ENCODE measurements at places on chromosomes 7 and 10. TPM values are rescaled to one million over a fixed set of nuclear protein-coding genes. Genes with fewer than 3 reads are reported as not detected.

DNA sequence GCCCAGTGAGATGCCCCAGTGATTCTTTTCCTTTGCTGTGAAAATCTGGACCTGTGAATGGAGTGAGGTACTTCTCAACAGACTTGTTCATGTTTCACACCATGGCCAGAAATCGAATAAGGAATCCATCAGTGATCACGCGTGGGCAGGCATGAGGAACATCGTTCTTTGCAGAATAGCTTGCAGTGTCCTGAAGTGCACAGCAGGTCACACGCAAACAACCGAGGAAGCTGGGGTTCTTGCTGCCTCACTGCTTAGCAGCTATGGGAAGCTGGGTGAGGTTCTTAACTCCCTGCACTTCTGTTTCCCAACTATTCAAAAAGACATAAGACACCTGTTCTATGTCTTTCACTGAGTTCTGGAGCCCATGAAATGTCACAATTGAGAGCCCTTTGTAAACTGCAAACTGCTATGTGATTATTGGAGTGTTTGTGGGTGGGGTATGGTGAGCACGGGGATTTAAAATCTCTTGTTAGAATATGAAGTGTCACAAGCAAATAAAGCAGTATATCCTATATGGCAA, 253.4 kb downstream of the KIAA1217 start:
- no peak for DNase-seq

DNA sequence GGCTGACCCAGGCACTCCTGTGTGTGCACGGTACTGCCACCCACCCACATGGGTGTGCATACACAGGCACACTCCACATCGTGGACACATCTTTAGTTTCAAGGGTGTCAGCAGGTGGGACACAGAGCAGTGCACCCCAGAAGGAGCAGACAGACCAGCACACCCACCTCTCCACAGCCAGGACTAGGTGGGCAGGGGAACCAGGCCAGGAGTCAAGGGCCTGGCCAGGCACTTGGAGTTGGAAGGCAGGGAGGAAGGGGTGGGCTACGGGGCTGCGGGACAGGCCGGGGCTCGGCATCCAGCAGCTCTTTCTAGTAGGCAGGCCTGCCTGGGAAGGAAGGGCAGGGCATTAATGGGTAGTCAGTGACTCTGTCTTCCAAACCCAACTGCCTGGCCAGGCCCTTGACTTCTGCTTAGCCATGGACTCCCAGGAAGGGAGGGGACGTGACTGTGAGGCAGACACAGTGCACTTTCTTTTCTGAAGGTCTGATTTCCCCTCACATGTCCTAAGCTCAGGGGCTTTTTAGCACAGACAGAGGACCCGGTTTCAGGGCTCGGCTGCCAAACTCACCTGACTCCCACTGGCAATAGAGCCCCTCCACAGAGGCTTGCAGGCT, 14.6 kb downstream of the RASGEF1A start:
- no peak for DNase-seq

DNA sequence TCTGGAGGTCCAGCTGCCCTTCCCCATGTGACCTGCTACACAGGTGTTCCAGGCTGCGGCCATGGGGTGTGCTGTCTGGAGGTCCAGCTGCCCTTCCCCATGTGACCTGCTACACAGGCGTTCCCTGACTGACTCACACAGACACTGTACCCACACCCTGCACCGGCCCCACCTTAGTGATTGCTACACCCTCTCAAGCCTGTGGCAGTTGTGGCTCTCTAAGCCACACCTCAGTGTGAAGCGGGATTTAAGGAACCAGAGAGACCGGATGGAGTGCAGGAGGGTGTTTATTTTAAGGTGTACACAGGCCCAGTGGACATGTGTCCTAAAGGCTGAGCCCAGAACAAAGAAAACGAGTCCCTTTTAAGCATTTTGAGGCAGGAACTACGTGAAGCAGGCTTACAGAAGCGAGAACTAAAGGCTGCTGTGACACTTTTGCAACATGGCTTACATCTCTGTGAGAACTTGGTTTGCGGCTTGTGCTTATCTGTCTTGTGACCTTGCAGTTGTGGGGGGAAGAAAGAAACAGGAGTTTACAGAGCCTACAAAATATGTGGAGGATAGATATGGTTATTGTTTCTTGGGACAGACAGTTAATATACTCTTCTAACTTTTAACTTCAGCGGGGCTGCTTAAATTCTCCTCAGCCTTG, 326.4 kb downstream of the PAXIP1 start:
- DNase-seq: no peak

DNA sequence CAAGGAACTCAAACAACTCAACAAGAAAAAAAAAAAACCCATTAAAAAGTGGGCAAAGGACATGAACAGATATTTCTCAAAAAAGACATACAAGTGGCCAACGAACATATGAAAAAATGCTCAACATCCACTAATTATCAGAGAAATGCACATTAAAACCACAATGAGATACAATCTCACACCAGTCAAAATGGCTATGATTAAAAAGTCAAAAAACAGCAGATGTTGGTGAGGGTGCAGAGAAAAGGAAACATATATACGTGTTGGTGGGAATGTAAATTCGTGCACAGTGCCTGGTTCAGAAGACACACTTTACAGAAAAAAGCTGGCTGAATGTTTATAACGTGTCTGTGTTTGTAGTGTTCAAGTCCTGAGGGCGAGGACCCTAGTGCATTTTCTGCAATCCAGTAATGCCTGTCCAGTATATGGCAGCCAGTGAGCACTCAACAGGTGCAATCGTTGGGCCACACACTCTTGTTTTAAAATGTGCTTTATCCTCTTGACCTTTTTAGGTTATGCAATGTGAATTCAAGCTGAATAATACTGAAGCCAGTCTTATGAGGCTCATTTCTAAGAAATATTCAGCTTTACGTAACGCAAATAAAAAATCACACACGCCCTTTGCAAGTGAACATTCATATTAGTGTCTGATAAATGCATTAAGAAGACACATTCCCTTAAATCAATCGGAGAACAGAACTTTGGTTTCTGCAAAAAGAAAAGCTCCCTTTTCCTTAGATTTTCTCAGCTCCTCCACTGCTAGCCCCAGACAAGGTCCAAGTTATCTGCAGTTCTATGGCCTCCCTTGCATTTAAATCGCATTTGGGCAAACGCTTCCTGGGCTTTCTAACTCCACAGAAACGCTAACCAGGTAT, 813 bp upstream of the MTURN start:
- DNase-seq: no peak

- no peak for DNase-seq
These were observed 185.0 kb upstream of the GHITM start for GRCh38 chr10:83954193-83954799.

GDF10 gene
- 12.3 TPM for total RNA-seq

PRSS37 gene
- not detected for total RNA-seq

- DNase-seq: peak; percentile 0
These were observed 1.9 kb downstream of the VIPR2 start for GRCh38 chr7:159142730-159143129.

GRCh38 chr10:109393425-109393824, 529.9 kb downstream of the XPNPEP1 start:
- no peak for DNase-seq

GBF1 gene
- 32.1 TPM for total RNA-seq

GRCh38 chr7:26487780-26488515, 196.3 kb downstream of the SNX10 start:
- DNase-seq: no peak

DNA sequence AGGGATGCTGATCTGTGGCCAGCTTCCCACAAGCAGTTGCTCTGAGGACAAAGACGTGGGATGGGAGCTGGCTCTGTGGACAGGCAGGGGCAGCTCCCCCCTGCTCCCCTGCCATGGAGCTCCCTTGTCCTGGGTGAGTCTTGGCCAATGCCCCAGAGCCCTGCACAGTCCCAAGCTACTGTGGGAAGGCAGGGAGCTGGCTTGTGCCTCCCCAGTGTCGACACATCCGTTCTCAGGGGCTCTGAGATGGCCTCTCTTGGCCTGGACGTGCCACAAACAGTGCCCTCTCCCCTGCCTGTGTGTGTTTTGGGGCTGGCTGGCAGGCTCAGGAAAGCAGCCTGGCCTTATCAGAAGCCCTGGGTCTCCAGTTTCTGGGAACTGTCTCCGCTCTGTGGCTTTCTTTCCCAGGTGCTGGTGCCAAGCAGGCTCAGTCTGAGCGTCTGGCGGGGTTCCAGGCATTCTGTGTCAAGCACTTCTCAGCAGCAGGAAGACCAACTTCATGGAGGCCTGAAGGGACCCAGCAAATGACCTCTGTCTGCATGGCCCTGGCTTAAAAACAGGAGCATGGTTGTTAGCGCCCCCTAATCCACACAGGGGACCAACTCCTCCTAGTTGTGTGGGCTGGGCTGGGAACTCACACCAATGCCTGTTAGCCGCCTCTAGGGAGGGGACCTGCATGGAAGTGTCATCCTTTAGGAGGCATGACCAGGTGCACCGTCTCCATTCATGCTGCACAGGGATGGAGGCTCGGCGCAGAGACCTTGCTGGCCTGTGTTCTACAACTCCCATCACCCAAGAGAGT, 375.2 kb downstream of the RPS24 start:
- DNase-seq: peak; percentile 84

DNA sequence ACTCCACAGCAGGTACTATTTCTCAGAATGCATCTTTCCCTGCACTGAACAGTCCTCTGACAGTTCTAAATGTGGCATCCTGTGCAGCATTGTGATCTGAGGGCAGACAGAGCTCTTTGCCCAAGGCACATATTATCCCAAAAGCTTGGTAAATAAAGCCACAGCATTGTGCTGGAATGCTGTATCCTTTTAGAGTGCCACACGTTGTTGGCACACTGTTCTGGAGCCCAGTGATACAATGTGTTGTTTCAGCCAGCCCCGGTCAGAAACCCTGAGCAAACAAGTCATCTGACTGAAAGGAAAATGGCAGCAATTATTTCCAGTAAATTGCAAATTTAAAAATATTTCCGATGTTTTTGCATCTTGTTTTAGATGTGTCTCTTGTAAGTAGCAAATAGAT, 45.4 kb downstream of the NAMPT start:
- peak; percentile 65 for DNase-seq

DNA sequence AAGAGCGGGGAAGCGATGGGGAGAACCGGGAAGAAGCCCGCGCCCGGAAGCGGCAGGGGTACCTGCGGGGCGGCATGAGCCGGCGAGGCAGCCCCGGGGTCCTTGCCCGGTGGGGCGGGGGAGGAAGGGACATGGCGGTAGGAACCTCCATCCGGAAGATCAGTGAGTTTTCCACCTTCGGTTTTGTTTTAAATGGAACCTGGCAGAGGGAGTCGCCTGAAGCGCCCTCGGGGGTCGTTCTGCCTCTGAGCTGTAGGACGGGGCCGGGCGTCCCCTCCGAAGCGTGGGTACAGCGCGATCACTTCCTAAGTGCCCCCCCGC, 471 bp downstream of the PFKP start:
- no peak for DNase-seq

AKR1B15 gene
- total RNA-seq: 0.33 TPM

ENKUR gene
- not detected for total RNA-seq

CYP2E1 gene
- 0.96 TPM for total RNA-seq

VSTM4 gene
- 8.5 TPM for total RNA-seq

DNA sequence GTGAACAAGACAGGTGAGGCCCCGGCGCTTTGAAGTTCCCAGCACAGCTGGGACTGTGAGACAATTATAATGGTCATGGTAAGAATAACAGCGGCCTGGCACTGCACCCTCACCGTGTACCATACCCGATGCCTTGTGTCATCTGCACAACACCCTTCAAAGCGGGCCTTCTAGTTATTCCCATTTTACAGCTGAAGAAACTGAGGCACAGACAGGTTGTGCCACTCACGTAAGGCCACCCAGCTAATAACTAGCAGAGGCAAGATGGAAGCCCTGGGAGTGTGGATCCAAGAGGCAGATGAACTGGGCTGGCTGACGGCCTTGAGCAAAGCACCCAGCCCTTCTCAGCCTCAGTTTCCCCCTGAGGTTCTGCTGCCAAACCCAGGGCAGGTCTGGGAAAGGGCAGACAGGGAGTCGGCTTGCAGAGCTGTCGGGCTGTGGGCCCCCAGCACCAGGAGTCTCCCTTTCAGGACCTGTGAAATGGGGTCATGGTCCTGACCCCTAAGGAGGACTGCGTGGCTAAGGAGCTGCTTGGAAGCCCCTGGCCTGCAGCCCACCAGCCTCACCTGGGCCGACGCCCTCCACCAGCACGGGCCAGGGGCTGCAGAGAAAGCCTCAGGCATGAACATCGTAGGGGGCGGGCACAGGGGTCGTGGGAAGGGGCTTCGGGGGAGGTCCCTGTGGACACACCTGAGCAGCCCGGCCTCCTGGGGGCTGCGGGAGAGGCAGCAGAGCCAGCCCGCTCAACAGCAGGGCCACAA, 15.3 kb upstream of the LFNG start:
- DNase-seq: no peak

DNA sequence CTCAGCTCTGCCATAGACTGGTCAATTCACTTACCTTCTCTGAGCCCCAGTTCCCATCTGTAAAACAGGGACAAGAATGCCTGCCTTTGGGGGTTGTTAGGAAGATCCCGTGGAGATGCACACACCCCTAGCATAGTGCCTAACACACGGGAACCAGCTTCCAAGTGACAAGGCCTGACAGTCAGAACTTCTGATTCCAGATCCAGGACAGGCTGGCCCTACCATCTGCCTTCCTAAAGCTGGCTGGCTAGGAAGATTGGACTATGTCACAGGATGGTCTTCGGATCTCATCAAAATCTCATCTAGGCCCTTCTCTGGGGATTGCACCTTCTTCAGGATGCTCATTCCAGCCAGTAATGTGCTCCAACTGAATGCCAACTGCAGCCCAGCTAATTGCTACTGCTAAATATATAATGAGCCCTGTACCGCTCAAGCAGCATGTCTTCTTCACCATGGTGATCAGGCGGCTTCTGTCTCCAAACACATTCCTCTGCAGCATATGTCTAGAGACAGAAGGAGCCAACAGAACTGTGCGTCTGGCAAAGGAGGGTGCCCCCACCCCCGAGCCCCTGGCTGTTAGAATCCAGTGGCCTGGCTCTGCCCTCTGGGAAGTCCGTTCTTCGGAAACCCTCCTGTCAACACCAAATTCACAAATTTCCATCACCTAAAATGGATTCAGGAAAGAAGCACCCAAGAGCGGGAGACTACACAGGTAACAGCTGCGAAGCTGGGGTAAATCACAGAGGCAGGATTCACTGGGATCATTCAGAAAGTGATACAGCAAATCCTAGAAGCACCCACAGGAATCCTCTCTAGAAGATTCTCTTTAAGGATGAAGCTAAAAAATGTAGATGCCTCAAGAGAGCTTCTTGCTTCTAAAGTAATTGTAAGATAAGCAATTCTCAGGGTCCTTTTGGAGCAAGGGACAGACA, 142.1 kb upstream of the EEPD1 start:
- DNase-seq: no peak

GRCh38 chr7:85528581-85528980, 341.7 kb upstream of the SEMA3D start:
- no peak for DNase-seq

- DNase-seq: no peak
These were observed 37.4 kb downstream of the AUTS2 start for GRCh38 chr7:69635555-69636185.

SEPTIN7 gene
- total RNA-seq: 166 TPM

GRCh38 chr7:70787771-70788170, 344.2 kb upstream of the GALNT17 start:
- no peak for DNase-seq

- no peak for DNase-seq
These were observed 573.7 kb downstream of the PARD3 start for GRCh38 chr10:34241226-34242000.

ACBD7 gene
- total RNA-seq: 1.0 TPM

GRCh38 chr7:1470901-1471300, 11.6 kb upstream of the MICALL2 start:
- DNase-seq: no peak

All from breast epithelium (tissue), 4 donors.